Ascending aorta (tissue), 2 donors: ENCODE measurements at places on chromosomes 13 and 19. TPM values are rescaled to one million over a fixed set of nuclear protein-coding genes. Genes with fewer than 3 reads are reported as not detected.

GRCh38 chr19:38055655-38056521 is 148.9 kb downstream of the SIPA1L3 start:
- no peak overlapping the region for H3K4me3 ChIP-seq

GRCh38 chr19:14507704-14508542 is 10.3 kb downstream of the DNAJB1 start:
- DNase-seq: no peak
- H3K27me3 ChIP-seq: no peaks in the 10 kb centered on the region
- H3K27ac ChIP-seq: no peak overlapping the region

DNA sequence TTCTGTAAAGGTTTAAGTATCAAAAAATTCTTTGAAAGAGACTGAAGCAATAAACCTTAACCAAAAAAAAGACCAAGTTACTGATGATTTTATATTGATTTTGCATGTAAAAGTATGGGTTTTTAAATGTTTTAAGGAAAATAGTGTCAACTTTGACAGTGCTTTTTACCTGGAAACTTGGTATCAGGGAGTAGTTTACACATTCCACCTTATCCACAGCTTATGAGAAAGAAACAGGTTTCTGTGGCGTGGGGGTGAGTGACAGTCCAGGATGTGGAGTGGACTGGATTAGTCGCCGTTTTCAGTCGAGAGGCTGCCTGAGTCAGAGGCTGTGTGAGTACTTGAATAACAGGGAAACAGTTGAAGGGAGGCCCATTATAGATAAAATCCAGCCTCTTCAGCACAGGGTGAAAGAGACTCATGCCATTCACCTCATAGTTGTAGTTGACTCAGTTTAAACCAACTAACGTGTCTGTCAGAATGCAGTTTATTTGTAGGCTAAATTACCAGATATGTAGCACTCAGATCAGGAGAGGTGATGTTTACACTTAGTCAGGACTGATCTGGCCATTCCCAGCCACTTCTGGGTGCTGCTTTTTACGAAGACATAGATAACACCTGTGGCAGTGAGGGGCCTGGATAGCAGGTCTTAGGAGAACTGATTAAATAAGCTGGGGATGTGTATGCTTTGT is 595 bp upstream of the GPR183 start:
- no peak for DNase-seq
- H3K4me1 ChIP-seq: no peaks in the 10 kb centered on the region
- no peaks in the 10 kb centered on the region for H3K36me3 ChIP-seq
- H3K4me3 ChIP-seq: peak overlapping the region; percentile 50
- H3K27me3 ChIP-seq: no peaks in the 10 kb centered on the region

GRCh38 chr19:40642757-40643305 is 41.7 kb downstream of the LTBP4 start:
- peaks cover 34% of the 10 kb centered on the region for H3K4me1 ChIP-seq
- H3K36me3 ChIP-seq: no peaks in the 10 kb centered on the region
- no peaks in the 10 kb centered on the region for H3K27me3 ChIP-seq
- no peak for DNase-seq
- H3K27ac ChIP-seq: peak overlapping the region; percentile 92

DNA sequence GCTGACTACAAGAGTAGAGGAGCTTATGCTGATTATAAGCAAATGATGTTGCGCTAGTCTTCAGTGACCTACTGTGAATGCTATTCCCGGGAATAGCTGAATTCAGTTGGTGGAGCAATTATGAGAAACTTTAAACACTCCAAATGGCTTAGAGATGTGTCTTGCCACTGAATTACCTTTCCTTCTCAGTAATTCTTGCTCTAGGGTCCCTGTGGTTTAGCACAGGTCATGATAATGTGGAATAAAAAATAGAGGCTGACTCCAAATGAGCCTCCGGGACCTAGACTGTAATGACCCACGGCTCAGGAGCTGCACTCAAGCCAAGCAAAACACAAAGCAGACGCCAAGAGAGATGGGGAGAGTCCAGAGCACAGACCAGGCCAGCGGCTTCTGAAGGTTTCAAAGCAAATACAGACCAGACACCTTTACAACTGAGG is 124.7 kb downstream of the RGCC start:
- no peak overlapping the region for H3K4me3 ChIP-seq
- H3K36me3 ChIP-seq: peaks cover 3% of the 10 kb centered on the region
- DNase-seq: no peak
- H3K27me3 ChIP-seq: no peaks in the 10 kb centered on the region

DNA sequence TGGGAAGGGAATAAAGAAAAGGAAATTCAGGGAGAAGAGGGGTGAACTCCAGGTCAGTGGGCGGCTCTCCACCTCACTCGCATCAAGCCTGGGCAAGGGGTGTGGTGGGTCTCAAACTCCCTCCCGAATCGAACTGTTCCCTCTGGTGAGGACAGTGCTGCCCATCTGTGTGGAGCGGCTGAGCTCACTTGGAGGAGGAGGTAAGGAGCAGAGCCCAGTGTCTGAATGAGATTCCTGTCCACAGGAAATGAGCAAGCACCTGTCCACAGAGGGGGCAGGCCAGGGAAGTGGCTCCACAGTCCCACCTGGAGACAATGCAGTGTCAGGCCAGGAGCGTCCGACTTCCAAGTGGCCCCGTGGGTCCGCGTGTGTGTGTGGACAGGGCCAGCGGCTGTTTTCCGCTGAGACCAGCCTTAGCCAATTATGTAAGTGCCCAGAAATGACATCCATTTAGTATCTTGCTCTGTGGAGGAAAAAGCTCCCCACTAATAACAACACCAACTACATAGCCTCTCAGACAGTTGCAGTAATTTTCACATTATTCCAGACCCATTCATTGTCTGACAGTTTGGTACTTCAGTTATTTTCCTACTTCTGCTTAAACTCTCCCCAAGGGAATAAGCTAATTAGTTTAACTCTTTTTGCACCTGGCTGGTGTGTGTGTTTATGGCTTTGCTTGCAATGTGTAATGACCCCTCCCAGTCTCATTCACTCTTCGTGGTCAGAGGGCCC is 114.6 kb downstream of the SOX1 start:
- no peak for DNase-seq
- H3K36me3 ChIP-seq: no peaks in the 10 kb centered on the region
- H3K27ac ChIP-seq: no peak overlapping the region
- no peaks in the 10 kb centered on the region for H3K27me3 ChIP-seq
- H3K4me1 ChIP-seq: no peaks in the 10 kb centered on the region

- no peaks in the 10 kb centered on the region for H3K27me3 ChIP-seq
- no peak for DNase-seq
- peaks cover 18% of the 10 kb centered on the region for H3K36me3 ChIP-seq
- peaks cover 2% of the 10 kb centered on the region for H3K4me1 ChIP-seq
These were observed 3.8 kb downstream of the ZNF490 start for GRCh38 chr19:12606796-12607195.

DNA sequence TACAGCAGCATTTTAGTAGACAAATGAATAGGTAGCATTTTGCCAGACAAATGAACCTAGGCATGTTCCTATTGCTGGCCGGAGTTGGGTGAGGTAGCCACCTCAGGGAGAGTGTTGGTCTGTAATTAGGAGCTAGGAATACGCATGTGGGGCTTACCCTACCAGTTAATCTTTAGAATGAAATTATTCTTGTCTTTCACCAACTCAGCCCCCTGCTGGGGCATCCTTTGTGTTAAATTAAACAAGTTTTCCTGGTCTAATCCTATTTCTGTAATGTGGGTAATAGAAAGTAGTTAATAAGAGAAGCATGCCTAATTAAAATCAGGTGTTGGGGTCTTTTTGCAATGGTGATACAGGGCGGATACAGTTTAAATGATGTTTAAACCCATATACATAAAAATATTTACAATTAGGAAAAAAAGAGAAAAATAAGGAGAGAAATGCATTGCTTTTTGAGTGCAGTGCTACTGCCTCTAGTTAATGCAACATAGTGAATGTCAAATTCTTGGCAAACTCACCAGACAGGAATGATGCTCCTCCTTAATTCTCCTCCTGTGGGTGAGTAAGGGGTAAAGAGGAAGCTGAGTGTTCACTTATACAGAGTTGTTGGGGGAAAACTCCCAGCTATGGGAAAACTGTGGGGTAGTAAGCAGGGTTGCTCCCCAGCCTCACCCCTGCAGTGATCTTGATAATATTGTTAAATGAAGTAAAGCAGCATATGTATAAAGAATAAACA is 276.4 kb upstream of the EDNRB start:
- H3K36me3 ChIP-seq: no peaks in the 10 kb centered on the region
- H3K4me3 ChIP-seq: no peak overlapping the region
- DNase-seq: no peak
- H3K27me3 ChIP-seq: no peaks in the 10 kb centered on the region

GRCh38 chr13:50893211-50893852 is 16.3 kb upstream of the RNASEH2B start:
- no peaks in the 10 kb centered on the region for H3K36me3 ChIP-seq
- no peaks in the 10 kb centered on the region for H3K27me3 ChIP-seq
- H3K4me1 ChIP-seq: no peaks in the 10 kb centered on the region
- no peak overlapping the region for H3K4me3 ChIP-seq

- no peaks in the 10 kb centered on the region for H3K4me1 ChIP-seq
- peaks cover 41% of the 10 kb centered on the region for H3K36me3 ChIP-seq
- no peaks in the 10 kb centered on the region for H3K27me3 ChIP-seq
- H3K4me3 ChIP-seq: no peak overlapping the region
These were observed 10.2 kb downstream of the C19orf12 start for GRCh38 chr19:29704562-29705558.

DNA sequence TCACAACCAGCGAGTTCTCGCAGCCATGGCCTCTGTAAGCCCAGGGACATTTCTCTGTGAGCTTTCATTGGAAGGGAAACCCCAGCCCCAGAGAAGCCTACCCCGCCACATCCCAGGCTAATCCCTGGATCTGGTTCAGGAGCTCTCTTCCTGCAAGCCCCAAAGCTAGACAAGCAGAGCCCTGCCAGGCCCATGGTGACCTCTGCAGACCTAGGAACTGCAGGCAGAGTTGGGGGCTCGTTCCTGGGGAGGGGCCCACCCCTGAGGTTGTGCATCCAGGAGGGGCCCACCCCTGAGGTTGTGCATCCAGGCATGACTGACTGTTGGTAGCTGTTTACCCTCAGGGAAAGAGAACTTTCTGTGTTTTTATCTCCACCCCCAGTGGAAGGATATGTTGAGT is 21.7 kb downstream of the KCTD15 start:
- H3K4me1 ChIP-seq: peaks cover 13% of the 10 kb centered on the region
- no peak for DNase-seq
- H3K27me3 ChIP-seq: no peaks in the 10 kb centered on the region
- H3K27ac ChIP-seq: no peak overlapping the region
- H3K4me3 ChIP-seq: no peak overlapping the region
- peaks cover 8% of the 10 kb centered on the region for H3K36me3 ChIP-seq

GRCh38 chr13:23510979-23511735 is 59.1 kb upstream of the TNFRSF19 start:
- H3K36me3 ChIP-seq: no peaks in the 10 kb centered on the region
- H3K27ac ChIP-seq: no peak overlapping the region

DNA sequence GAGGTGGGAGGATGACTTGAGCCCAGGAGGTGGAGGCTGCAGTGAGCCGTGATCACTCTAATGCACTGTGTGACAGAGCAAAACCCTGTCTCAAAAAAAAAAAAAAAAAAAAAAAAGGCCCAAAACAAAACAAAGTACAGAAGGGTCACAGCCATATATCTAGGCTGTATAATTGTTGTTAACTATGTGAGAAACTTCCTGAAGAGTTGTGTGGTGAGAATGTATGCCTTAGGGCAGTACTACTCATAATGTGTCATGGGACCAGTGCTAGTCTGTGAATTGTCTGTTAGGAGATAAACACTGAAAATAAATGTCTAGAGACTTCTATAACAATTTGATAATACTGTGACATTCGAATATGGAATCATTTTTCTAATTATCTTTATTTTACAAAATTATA is 43.1 kb downstream of the PAN3 start:
- peaks cover 8% of the 10 kb centered on the region for H3K4me1 ChIP-seq
- no peak for DNase-seq
- no peaks in the 10 kb centered on the region for H3K27me3 ChIP-seq
- peaks cover 3% of the 10 kb centered on the region for H3K36me3 ChIP-seq

- no peak overlapping the region for H3K4me3 ChIP-seq
- no peaks in the 10 kb centered on the region for H3K36me3 ChIP-seq
- DNase-seq: no peak
- H3K27me3 ChIP-seq: no peaks in the 10 kb centered on the region
These were observed 413.7 kb downstream of the LIG4 start for GRCh38 chr13:107801621-107802020.

- no peak for DNase-seq
- H3K4me1 ChIP-seq: peaks cover 41% of the 10 kb centered on the region
- no peak overlapping the region for H3K4me3 ChIP-seq
- H3K36me3 ChIP-seq: no peaks in the 10 kb centered on the region
- H3K27ac ChIP-seq: no peak overlapping the region
These were observed 11.4 kb downstream of the ARID3A start for GRCh38 chr19:937259-937694.

- no peak overlapping the region for H3K4me3 ChIP-seq
- H3K27me3 ChIP-seq: no peaks in the 10 kb centered on the region
- H3K36me3 ChIP-seq: no peaks in the 10 kb centered on the region
- DNase-seq: no peak
These were observed 33.1 kb downstream of the PPP1R37 start for GRCh38 chr19:45125975-45126493.

DNA sequence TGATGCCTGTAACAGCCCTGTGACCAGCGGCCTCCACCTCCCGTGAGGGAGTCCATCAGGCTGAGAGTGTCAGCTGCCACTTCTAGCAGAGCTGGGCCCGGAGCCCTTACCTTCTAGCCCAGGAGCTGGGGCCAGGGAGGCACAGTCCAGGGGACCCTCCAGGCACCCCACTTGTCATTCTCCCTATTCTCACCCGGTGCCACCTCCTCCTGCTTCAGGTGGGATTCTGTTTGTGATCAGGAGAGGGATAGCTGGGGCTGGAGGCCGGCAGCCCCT is 4.1 kb downstream of the RASA3 start:
- H3K36me3 ChIP-seq: no peaks in the 10 kb centered on the region
- H3K4me3 ChIP-seq: peak overlapping the region; percentile 35
- H3K4me1 ChIP-seq: peaks cover 32% of the 10 kb centered on the region
- no peak for DNase-seq

The FAM83E gene
- not detected for total RNA-seq

The ZNF440 gene
- 1.1 TPM for total RNA-seq

The NTF4 gene
- not detected for total RNA-seq

The CGB8 gene
- total RNA-seq: not detected

The HIF3A gene
- total RNA-seq: 591 TPM

The SMIM44 gene
- not detected for total RNA-seq
